Stimulated activated CD8-positive, alpha-beta memory T cell treated with anti-CD3 and anti-CD28 coated beads, Interleukin-7, amount 100 ng/mL, for 1 hour (primary cell): ENCODE measurements at places on chromosomes 1 and 21.

DNA sequence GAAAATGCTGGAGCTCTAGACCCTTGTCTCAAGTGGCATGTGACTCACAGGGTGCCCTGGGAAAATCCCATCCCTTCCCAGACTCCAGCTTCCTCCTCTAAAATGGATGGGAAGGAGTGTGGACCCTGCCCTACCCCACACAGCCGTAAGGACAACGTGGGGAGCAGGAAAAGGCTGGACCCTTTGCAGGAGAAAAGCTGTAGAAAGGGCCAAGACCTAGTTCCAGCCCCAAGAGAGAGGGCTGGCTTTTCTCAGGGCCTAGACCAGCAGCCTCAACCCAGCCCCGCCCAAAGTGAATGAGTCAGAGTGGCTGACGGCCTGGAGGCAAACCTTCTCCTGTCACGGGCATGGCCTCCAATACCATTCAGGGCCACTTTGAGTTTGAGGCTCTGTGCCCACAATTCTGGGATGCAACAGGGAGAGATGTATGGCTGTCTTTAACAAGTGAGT, 1.1 kb downstream of the LAMB3 start:
- DNase-seq: no peak

GRCh38 chr21:39088831-39089380, 94.3 kb downstream of the PSMG1 start:
- no peak for DNase-seq

DNA sequence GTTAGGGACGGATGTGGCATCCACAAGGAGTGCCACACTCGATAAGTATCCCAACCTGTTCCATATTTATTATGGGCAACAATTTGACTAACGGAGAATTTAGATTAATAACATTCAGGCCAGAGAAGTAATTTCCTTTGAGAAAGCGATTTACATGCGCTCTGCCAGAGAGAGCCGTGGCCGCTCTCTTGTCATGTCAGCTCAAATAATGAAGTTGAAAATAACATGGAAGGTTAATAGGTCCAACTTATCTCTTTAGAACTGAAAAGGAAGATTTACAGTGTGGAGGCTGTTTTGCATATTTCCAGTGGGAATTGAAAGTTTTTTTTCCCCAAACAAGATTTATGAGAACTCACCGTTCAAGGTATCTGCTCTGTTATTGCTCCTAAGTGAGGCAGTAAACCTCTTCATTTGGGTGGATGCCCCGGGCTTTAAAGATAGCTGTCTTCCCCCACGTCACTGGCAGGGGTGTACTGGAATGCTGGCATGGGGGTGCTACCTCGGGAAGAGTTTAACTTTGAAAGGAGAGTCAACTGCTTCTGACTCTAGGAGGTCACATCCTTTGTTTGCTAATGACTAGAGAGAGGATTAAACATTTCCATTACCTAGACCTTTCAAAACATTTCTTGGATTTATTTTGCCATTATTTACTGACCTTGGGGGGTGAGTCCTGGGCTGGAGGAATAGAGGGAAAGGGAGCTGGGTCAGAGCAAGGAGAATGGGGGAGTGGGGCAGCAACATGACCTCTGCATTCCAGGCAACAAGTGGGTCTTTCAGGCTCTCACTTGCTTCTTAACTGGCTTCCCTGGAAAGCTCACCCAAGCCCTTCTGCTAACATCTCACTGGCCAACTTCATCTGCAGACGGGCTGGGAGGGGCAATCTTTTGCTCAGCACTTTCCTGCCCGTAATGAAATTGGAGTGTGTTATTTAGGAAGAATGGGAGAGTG, 204.2 kb downstream of the CAMTA1 start:
- DNase-seq: no peak

- no peak for DNase-seq
Observed at GRCh38 chr1:39046613-39047210, 20.6 kb downstream of the NDUFS5 start.

DNA sequence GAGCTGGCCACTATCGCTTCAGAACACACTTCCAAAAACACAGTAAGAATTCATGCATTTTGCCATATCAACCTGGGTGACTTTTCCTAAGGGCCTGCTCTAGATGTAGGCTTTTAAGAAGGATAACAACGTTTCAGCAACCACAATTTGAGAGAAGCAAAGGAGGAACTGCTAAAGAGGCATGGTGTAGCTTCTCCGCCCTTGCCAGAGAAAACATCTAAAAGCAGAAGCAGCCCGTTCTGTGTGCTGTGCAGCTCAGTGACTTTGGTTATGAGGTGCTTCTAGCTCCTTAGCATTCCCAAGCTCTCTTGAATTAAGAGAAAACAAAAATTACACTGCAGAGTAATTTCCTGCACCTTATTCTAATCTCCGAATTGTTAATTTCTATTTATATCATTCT, 2.7 kb downstream of the PER3 start:
- no peak for DNase-seq

- no peak for DNase-seq
Observed at GRCh38 chr1:27506703-27507102, 16.7 kb upstream of the WASF2 start.

DNA sequence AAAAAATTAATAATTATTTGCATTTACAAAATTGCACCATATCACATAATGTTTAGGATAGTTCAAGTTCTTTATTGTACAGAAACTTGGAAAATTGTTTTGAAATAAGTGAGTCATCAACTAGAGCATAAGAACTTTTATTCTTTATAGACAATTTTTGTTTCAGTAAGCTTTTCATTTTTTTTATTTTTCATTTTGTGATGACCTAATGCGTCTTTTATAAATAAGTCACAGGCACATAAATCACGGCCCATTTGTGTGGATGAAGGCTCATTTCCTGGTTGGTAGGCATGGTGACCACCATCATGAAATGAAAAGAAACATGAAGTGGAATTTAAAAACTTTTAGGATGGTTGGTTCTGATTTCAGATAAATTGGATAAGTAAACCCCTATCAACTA, 39.3 kb downstream of the SPAG17 start:
- DNase-seq: no peak

GRCh38 chr1:186054932-186055331, 320.1 kb downstream of the TPR start:
- DNase-seq: no peak

DNA sequence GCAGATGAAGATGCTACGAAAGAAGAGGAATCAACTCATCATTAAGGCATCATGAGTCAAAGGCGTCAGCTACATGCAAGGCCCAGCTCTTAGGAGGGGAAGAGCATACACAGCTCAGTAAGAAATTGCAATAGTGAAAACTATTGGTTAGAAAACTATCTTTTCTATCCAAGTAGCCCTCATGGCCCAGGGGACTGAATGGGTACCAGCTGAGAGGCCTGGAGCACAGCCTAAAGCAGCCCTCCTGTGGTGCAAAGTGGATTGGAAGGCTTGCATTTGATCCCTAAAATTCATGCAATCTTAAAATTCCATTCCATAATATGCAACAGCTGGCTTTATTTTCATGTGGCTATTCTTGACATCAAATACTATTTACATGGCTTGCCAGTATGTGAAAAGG, 251.8 kb upstream of the USP24 start:
- DNase-seq: no peak

GRCh38 chr1:51523931-51524330, 4.9 kb upstream of the EPS15 start:
- DNase-seq: no peak

- DNase-seq: no peak
Observed at GRCh38 chr1:3071565-3072390, 2.8 kb downstream of the PRDM16 start.

DNA sequence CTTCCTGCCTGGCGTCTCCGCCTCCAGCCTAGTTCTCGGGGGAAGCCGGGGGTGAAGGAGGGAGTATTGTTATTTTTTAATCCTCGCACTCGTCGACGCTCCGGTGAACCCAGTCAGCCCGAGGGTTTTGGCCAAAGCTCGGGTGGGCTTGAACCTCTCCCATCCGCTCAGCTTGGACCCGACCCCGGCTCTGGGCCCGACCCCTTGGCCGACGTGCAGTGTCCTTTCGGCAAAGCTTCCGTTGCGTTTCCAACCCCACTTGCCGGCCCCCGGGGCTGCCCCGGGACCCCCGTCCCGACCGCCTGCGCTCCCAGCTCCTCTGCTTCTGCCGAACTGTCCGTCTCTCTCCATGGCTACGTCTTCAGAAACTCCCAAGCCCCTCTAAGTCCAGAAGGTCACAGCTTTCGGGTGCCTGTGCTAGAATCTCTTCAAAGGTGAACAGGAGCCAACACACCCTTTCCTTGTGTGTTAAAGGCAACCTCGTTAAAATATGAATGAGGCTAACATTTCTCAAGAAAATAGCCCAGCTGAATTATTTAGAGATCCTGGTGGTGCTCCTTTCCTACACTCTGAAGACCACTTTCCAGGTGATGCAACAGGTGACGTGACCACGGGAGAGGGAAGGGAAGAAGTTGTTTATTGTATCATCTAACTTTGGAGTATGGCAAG, 647 bp downstream of the DESI2 start:
- DNase-seq: no peak
